CD4-positive, alpha-beta T cell treated with Interleukin-12 subunit alpha and Interleukin-12 subunit beta, for 1 hour (primary cell): ENCODE measurements at places on chromosomes 13 and 19.
A peak's percentile ranks its signal among the peaks of the same experiment; 100 is the strongest.

DNA sequence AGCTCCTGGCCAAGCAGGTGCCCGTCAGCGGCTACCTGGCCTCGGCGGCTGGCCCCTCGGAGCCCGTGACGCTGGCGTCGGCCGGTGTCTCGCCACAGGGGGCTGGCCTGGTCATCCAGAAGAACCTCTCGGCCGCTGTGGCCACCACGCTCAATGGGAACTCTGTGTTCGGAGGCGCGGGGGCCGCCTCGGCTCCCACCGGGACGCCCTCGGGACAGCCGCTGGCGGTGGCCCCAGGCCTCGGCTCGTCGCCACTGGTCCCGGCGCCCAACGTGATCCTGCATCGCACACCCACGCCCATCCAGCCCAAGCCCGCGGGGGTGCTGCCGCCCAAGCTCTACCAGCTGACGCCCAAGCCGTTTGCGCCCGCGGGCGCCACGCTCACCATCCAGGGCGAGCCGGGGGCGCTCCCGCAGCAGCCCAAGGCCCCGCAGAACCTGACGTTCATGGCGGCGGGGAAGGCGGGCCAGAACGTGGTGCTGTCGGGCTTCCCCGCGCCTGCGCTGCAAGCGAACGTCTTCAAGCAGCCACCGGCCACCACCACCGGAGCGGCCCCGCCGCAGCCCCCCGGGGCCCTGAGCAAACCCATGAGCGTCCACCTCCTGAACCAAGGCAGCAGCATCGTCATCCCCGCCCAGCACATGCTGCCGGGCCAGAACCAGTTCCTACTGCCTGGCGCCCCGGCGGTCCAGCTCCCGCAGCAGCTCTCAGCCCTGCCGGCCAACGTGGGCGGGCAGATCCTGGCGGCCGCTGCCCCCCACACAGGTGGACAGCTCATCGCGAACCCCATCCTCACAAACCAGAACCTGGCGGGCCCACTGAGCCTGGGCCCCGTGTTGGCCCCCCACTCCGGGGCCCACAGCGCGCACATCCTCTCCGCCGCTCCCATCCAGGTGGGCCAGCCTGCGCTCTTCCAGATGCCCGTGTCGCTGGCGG, 33.0 kb upstream of the EHD2 start:
- DNase-seq: no peak

- peak; percentile 8 for DNase-seq
Measured at GRCh38 chr19:55116859-55117662, at the start of gene PPP1R12C. TSS of gene PPP1R12C (minus strand) at chr19:55117637. CDS start at chr19:55117543, 94 bp downstream.

DNA sequence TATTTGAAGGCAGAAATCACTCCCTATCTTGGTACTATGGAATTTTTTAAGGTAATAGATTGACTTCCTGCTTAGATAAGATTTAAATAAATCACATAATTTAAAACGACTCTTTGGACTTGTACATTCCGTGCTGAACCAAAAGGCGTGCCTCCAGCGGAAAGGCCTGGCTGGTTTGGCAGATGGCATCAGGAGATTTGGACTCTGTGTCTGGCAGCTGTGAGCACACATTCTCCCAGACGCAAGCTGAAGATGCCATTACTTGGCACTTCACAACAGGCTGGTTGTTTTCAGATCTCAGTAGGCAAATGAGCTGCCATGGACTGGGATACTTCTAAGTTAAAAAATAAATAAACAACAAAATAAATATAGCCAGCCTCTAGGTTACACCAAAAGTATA, 104.5 kb upstream of the SLC15A1 start:
- no peak for DNase-seq

GRCh38 chr19:5099701-5100221, 130.8 kb downstream of the KDM4B start:
- no peak for DNase-seq

DNA sequence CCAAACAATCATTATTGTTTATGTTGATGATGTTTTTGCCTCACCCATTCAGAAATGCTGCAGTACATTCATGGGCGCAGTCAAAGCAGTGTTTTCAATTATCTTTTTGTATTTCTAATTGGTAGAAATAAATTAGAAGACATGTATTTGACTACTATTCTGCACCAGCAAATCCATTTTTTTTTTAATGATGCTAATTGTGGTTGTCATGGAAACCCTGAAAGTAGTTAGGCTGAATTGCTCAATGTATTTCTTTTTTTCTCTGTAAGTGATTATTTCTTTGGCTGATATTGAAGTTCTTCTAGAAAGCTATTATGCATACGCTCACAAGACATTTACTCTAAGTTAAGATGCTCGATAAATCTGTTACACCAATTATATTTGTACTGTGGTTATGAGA, 101.2 kb downstream of the RFC3 start:
- no peak for DNase-seq

GRCh38 chr19:48993175-48994034, at the start of the genes GYS1 and RUVBL2:
TSS of gene GYS1 (minus strand) at chr19:48993309. CDS start at chr19:48993112, 197 bp downstream.
TSS of gene RUVBL2 (plus strand) at chr19:48993887. CDS start at chr19:48993912, 25 bp downstream.
- peak; percentile 99 for DNase-seq

DNA sequence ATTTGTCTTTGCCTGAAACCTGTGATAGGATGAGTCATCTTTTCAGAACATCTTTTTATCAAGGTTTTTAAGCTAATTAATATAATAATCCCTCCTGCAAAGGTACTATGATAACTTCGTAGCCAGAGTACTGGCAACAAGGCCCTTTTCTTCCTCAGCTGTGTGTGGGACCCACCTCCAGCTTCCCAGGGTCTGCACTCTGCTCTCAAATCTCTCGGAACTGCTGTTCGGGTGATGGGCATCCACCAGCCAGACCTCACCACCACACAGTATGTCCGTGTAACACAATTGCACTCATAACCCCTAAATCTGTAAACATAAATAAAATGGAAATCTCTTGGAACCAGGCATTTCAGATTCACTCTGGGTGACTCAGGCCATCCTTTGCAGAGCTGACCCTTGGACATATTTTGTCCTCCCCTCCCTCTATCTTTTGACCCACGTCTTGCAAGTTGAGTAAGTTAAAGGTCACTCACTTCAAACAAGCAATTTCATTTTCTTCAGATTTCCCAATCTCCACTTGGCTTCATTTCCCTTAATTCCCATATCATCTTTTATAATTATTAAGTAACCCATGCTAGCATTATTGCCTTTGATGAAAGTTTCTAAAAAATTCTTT, 29.5 kb downstream of the COL4A1 start:
- DNase-seq: no peak

GRCh38 chr19:48571378-48572162, 19.6 kb downstream of the SULT2B1 start:
- no peak for DNase-seq
